ENCODE measurements at places on chromosomes 3 and 15.

DNA sequence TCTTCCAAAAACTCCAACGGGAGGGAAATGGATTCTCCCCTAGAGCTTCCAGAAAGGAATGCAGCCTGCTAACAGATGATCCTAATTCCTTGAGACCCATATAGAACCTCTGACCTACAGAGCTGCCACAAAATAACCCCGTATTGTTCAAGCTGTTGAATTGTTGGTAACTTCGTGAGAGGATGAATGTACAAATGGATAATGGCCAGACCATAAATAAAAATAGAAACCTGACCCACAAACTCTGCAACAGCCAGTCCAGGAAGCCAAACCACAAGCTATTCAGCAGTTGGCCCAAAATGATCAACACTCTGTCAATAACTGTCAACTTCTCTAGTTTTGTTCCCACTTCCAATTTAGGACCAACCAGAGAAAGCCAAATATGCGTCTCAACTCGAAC is 414.0 kb upstream of the ZNF717 start:
- no peak for DNase-seq

DNA sequence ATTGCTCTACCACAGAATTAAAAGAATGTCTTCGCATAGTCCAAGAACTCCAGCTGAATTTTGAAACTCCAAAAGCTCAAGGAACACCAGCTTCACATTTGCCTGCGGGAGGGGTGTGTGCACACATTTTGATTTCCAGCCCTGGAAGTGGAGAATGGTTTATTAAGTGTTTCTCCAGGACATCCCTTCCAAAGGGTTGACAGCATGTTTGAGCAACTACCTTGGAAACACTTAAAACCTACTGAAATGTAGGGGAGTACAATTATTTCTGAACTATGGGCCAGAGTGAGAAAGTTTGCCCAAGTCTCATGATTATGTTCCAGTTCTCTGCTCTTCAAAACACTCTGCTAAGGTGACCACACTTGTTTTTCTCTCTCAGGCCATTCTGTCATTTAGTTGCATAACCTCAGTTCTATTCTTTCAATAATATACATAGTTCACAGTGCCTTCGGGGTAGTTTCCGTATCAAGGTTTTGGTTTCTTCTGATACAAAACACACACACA is 7.9 kb downstream of the ACP3 start:
- DNase-seq = no peak

DNA sequence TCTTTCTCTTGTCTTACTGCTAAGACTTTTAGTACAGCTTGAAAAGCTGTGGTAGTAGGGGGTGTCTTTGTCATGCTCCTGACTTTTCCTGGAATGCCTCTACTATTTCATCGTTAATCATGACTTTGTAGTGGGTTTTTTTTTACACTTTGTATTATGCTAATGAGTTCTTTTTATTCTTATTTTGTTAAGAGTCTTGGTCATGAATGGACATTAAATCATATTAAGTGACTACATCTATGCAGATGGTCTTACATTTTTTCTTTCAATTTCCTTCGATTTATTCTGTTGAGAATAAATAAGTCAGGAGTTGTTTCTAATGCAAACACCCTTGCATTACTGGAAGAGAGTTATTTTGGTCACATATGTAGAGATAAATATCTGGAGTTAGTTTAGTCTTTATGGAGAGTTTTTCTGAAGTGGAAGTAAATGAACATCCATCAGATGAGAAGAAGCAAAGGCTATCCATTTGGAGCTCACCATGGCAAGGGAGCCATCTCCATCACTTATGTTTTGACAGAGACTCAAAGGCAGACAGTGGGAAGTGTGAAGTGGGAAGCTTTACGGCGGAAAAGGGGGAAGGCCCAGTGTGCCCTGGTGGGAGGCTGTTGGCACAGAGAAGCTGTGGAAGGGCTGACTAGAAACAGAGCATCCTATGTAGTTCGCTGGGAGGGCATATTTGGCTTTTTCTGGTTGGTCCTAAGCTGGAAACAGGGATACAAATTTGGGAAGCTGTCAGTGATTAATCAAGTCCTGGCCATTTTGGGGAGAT is 73.1 kb upstream of the PRR23E start:
- no peak for DNase-seq

- no peak for DNase-seq
These were observed 54.9 kb upstream of the LRTM1 start for GRCh38 chr3:54982807-54983206.

DNA sequence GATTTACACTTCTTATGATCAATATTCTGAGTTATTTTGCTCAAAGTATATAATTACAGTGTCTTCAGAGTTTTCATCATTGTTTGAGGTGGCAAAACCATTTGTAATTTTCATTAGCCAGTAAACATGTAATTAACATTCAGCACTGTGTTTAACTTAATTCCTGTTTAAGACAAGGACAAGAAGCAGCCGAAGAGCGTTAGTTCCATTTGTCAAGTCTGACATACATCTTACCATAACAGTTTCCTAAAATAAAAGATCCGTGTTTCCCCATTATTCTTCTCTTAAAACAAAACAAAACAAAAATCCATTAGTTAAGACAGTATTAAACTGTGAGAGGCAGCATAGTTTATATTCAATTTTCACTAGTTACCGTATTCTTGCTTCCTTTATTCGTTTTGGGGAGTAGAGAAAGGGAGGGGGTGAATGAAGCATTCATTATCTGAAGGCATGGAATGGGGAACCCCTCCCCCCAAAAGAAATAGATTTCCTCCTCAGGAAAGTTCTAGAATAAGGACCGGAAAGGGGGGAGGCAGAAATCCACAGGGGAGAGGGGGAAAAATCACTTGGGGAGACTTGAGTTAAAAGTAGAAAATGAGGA is 5.5 kb upstream of the NR2F2 start:
- no peak for DNase-seq

DNA sequence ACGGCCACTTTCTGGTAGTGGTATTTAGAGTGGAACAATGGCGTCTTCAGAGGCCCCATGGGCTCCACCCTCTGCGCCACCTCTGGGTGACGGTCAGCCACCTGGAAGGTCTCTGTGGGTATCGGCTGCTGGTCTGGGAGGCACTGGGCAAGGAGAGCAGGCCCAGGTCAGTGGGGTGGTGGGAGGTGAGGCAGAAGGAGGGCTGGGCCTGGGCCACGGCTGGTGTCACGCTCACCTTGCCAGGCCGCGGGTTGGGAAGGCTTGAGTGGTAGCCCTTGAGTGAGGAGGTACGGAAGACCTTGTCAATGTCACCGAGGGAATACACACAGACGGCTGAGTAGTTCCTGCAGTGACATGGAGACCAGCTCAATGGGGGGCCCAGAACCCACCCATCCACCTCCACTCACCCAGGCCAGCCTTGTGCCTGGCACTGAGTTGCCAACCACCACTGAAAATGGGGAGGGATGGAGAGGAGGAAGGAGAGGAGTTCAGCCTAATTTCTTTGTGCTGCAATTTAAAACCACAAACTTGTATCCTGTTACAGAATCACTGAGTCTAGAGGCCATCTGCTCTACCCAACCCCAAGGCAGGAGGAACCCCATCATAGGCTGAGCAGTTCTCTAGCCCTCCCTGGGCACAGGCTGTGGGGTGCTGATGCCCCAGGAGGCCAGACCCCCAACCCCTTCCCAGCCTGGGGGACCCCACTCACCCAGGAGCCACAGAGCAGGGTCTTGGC is 19.0 kb downstream of the SEMA7A start:
- no peak for DNase-seq

DNA sequence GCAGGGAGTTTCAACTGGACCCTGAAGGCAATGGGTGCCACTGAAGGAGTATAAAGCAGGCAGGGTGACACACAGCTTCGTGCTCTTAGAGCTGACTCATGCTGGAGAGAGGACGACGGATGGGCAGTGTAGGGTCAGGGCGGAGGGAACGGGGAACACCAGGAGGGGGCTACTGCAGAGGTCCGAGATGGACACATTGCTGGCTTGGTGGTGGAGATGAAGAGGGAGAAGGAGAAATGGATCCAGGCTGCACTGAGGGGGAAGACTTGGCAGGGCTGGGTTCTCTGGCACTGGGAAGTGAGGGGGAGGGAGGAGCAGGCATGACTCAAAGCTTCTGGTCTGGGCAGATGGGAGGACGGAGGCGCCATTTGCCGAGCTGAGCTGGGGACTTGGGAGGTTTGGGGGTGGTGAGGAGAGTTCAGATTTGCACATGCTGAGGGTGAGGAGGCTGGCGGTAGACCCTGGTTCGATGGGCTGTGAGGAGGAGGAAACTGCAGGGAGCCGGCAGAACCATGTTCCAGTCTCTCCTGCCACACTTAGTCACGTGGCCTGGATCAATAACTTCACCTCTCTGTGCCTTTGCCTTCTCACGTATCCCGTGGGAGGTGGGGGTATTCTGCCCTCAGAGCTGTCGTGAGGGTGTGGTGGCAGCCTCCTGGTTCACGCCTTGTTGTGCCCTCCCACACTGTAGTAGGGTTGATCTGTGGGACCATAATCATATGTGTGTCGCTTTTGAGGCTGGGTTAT is 4.6 kb upstream of the KCTD6 start:
- DNase-seq = no peak

- DNase-seq = no peak
These were observed 9.1 kb upstream of the SEC11A start for GRCh38 chr15:84725001-84725491.

DNA sequence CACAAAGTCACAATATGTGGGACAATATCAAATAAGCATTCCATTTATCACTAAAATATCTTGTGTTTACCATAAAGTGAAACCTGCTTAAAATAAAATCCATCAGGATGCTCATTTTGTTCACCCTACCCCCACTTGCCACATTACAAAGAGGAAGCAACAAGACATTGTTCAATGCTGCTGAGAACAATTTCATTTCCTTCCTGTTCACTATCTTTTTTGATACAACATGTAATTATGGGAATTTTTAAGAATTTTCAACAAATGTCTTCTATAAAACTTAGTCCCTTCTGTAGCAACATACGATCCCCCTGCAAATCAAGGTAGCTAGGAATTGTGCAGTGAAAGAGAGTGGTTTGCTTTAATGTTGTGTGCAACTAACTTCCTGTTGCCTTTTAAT is 34.9 kb upstream of the GPR160 start:
- no peak for DNase-seq

DNA sequence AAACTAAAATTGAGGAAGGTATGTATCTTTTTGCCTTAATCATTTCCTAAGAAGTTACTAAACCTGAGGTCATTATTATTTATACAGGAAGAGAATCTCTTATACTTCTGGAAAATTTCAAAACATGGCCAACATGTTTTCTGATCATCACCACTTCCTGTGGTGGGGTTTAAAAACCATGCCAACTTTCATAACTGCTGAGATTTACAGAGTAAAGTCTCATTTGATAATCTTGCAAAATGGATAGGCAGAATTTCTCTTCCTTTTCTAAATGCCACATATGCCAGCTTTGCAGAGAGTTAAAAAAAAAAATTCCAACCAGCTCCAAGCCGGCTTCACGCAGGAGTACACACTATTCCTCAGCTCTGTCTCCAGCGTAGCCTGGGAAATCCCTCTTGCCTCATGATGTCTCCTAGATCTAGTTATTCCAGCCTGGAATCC is 124.3 kb upstream of the SPRED1 start:
- no peak for DNase-seq

DNA sequence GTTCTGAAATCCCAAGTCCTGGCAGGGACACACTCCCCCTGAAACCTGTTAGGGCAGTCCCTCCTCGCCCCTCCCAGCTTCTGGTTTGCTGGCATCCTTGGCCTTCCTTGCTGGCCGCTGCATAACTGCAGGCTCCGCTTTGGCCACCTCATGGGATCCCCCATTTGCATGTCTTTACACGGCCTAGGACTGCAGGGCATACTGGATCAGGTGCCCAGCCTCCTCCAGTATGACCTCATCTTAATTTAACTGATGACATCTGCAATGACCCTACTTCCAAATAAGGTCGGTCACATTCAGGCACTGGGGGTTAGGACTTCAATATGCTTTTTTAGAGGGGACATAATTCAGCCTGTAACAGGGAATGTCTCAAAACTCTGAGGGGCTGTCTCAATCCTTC is 173.3 kb downstream of the RAB11A start:
- no peak for DNase-seq

GRCh38 chr15:92809880-92810361 is 90.2 kb upstream of the CHD2 start:
- DNase-seq = peak; percentile 45

DNA sequence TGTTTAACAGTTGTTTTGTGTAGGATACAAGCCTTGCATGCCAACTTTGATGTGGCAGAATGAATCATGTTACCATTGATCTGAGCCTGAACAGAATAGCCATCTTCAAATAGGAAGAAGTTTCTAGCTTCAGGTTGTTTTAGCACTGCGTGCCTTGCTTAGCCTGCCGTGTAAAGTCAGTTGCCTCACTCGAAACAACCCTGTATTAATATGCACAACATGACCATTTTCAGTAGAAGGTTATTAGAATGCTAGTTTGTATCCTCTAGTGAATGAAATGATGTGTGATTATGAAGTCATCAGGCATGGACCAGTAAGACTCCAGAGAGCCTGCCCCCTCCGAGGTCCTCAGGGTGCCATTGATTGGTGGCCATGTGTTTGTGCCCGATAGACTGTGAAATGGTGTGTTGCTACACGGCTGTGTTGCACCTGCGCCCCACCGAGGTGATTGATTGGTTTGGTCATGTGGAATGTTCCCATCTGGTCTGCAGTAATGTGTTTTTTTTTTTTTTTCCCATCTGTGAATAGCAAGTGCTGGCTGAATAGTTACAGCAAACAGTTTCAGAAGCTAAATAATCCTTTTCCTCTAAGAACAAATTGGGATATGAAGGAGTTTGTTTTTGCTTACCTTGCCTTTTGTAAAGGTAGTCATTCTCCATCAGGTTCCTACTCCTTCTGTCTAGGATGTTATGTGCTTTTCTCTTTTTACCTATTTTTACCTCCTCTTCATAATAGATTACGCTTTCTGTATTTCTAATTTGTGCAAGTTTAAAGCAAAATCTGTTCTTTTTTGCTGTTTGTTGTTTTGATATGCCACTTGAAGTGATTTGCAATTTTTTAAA is 214.9 kb downstream of the TCF12 start:
- DNase-seq = peak; percentile 18
